Bronchial smooth muscle cell (primary cell): ENCODE measurements at places on chromosomes 1 and 21. TPM values are rescaled to one million over a fixed set of nuclear protein-coding genes. Genes with fewer than 3 reads are reported as not detected.

The PERM1 gene
- total RNA-seq, result under 0.01 TPM in 1 of 2 replicates, not detected in the other

The VCAM1 gene
- 20.8 and 21.8 TPM in 2 replicates for total RNA-seq

The ASPM gene
- total RNA-seq, result 1.1 and 5.4 TPM in 2 replicates

The SLX9 gene
- total RNA-seq, result 11.4 and 14.0 TPM in 2 replicates

The CYP4A11 gene
- not detected in 2 replicates for total RNA-seq

The PEX14 gene
- total RNA-seq, result 9.8 and 11.5 TPM in 2 replicates

The ABL2 gene
- 14.9 and 24.6 TPM in 2 replicates for total RNA-seq

The IFI16 gene
- total RNA-seq, result 59.8 and 86.8 TPM in 2 replicates

The COL18A1 gene
- total RNA-seq, result 39.7 and 44.2 TPM in 2 replicates

The INPP5B gene
- 22.5 and 37.4 TPM in 2 replicates for total RNA-seq
